ENCODE measurements at places on chromosomes 3 and 15.

GRCh38 chr3:32419742-32420125 is 28.1 kb downstream of the CMTM7 start:
- DNase-seq = no peak

DNA sequence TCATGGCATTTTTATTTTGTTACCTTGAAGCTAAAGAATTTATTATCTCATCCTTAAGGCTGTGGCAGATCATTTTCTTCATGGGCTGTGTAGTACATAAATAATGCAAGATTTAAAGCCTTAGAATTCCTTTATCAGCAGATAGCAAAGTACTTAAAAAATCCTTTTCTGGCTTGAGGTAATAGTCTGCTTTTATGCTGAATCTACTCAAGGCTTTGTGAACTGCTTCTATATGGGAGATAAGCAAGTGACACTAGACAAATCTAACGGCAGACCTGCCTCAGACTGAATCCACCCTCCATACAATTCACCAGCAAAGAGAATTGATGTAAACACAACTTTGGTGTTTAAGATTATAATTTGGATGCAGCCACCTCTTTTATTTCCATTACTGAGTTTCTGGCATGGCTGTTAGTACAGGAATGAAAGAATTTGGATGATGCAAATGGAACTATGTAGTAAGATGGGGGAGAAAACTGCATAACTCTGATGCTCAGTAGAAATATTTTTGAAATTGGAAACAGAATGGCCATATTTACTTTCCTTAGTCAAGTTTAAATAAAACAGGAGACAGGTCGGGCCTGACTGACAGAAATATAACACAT is 1121.5 kb downstream of the NAALADL2 start:
- no peak for DNase-seq

DNA sequence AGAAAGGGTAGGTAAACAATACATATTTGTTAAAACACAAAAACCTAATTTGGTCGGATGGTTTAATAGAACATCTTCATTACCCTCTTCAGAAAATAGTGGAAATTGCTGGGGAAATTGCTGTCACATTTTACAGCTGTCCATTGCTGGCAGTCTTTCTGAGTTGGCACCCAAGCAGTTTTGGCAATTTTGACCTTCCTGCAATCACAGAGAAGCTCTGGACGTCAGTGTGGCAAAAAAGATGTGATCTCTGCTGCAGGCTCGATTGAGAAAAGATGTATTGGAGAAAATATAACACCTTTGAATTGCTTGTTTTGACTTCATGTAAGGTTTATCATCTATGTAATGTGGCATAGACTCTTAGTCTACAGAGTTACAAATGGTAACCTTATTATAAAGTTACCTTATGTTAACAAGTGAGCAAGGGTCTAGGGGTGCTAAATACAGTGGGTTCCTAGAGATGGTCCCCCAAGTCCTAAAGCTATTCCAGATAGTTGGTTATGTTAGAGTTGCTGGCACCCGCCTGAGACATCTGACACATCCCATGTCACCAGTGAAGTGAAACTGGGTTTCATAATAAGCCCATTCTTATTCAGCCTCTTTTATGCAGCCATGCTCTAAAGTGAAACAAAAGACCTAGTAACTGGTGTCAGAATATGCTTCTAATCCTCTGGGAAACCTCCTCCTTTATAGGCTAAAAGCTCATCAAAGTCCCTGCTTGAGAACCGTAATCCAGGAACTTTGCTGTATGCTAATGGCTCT is 14.0 kb downstream of the UBE2E1 start:
- DNase-seq = no peak

DNA sequence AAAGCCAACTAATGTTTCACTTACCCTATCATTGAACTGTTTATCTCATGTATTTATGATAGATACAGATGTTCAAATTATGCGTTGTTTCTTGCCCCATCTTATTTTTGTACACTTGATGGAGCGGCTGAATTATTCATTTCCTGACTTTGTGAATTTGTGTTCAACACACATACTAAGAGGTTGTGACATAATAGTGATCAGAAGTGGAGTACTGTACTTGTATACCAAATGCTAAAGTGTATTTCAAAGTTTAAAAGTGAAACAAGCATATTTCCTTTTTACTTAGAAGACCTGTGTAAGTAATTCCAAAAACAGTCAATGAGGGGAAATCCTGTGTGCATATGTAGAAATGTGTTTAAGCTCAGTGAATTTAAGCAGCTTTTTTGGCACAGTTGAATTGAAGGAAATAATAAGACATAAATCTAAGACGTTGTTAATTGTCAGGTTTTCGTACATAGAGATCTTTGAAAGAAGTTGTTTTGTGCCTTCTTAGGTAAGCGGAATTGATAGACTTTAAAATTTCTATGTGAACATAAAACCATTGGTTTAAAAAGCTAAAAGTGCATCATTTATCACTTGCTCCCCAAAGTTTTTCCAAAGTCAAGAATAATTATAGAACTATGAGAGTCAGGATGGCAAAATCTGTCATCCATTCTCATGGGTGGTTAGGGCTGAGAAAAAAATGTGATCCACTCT is 1.9 kb downstream of the NFKBIZ start:
- DNase-seq = no peak

DNA sequence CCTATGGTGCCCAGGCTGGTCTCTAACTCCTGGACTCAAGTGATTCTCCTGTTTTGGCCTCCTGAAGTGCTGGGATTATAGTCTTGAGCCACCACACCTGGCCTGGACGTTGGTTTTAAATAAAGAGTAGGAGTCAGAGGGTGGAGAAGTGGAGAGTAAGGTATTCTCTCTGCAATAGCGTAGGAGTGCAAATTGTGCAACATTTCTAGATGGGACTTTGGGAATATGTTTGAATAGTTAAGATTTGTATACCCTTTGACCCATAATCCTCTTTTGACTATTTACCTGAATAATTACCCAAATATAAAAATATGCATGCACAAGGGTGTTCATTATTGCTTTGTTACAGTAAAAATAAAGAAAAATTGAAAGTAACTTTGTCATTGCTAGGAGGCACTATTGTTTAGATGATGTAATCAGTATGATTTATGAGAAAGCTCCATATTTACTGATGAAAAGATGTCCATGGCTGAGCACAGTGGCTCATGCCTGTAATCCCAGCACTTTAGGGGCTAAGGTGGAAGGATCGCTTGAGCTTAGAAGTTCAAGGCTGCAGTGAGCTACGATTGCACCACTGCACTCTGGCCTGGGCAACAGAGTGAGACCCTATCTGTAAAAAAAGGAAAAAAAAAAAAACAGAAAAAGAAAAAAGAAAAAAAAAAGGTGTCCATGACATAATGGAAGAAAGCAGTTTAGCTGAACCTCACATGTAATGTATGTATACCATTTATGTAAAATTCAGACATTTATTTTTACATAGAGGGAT is 15.1 kb upstream of the XYLB start:
- DNase-seq = no peak

Measured in NCI-H526 (cell line).